Stimulated activated CD4-positive, alpha-beta T cell treated with anti-CD3 and anti-CD28 coated beads, Interleukin-15, amount 100 ng/mL, for 1 hour (primary cell): ENCODE measurements at places on chromosomes 3 and 15.

DNA sequence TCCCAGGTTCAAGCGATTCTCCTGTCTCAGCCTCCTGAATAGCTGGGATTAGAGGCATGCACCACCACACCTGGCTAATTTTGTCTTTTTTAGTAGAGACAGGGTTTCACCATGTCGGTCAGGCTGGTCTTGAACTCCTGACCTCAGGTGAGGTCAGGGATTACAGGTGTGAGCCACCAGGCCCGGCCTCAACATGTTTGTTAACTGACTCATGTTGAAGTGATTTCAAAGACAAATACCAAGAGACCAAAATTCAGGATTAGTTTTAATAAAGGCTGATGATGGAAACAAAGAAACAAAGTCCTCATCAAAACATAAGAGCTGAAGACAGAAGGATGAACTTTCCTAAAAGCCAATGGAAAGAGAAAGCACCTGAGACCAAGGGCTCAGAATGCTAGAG lies 36.5 kb downstream of the SLC12A6 start:
- no peak for DNase-seq

DNA sequence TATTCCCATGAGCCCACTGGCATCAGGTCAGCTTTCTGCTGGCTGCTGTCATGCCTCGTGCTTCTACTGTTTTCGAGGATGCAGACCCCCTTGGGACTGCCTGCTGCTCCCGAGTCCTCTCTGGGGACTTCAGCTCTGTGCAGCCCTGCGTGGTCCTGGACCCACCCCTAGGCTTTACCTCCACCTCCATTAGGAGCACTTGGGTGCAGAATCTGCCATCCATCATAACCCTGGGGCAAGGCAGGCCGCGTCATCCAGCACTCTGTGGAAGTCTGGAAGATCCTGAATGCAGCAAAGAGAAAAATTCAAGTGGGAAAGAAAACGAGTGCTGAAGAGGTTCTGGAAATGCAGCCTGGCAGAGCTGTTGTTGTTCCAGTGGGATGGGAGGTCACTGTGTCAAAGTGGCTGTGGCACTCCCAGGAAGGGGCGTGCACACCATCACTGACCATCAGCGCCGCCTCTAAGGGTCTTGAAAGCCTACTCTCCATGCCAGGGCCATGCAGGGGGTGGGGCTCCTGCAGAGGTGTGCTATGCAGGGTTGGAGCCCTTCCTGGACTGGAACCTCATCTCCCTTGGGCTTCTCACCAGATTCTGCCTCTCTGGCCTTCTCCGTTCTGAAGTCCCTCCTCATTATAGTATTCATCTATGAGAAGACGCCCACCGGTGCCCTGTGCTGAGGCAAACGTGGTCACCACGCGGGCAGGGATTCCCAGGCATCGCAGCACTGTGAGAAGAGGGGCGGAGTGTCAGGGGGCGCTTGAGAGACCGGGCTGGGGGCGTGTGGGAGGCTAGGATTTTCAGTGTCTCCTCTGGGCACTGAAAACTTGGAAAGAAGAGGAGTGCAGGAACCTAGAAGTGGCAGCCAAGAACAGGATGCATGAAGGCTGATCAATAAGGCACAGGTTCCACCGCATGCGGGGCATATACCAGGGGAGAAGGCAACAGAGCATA lies 12.5 kb downstream of the EPB42 start:
- DNase-seq, result no peak

DNA sequence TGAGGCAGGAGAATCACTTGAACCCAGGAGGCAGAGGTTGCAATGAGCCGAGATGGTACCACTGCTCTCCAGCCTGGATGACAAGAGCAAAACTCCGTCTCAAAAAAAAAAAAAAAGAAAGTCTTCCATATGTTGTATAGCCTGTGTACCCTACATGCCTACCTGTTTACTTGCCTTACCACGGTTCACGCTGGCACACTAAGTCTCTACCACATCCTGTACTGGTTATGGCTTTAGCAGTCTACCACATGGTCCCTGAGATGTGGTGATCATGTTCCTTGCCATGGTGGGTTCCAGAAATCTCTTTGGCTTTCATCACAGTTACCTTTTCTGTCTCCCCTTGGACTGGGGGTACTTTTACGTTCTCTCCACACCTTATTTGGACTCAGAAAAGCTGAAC lies 63.8 kb upstream of the TBC1D5 start:
- no peak for DNase-seq

GRCh38 chr15:58139989-58140522 lies 1.9 kb downstream of the AQP9 start:
- DNase-seq, result no peak

- DNase-seq, result no peak
These were observed 25.6 kb upstream of the ATP2B2 start for GRCh38 chr3:10531031-10531430.

DNA sequence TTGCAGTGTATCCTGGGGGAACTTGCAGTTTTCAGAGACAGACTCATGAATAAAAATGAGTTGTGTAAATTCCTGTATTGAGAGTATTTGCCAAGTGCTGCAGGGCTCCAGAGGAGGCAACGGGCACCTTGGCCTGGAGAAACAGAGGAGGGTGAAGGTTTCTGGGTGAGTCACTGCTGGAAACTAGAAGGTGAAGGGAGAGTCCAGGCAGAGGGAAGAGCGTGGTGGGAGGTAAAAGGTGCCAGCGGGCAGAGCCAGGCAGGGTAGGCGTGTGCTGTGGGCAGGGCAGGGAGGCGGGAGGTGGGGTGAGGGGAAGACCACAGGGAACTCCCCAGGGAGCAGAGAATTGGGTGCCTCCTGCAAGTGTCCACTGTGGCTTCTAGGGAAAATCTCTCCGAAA lies 120.8 kb downstream of the SLCO3A1 start:
- DNase-seq, result no peak

- DNase-seq, result no peak
These were observed 106.6 kb downstream of the ARPP21 start for GRCh38 chr3:35745802-35746484.

DNA sequence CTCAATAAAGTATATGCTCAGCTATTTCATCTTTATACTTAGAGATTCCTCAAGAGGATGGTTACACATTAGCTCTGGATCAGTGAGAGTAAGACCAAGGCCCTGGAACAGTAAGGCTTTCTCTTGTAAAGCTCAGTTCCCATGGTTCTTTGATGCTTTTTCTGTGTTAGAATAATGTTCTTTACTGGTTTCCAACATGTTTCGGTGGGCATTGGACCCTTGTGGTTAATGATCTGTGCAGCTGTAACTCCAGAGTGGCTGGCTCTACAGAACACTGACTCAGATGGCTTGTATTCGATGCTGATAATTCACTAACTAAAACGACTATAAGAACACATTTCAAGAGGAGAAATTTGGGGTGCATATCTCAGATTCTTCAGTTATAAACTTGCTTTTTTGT lies 114.7 kb downstream of the AKAP13 start:
- no peak for DNase-seq

GRCh38 chr15:59668556-59668955 lies 11.2 kb upstream of the GTF2A2 start:
- no peak for DNase-seq

DNA sequence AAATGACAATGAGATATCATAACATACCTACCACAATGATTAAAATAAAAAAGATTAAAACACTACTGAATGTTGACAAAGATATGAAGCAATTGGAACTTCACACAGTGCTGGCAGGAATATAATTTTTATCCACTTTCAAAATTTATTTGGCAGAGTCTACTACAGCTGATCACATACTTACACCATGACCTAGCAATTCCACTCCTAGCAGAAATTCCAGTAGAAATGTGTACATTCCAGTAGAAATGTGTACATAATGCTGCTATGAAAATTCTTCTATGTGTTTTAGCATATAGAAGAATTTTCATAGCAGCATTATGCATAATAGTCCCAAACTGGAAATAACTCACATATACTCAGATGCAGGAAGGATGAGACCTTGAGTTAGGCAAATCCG lies 43.5 kb downstream of the IFT57 start:
- DNase-seq, result no peak

DNA sequence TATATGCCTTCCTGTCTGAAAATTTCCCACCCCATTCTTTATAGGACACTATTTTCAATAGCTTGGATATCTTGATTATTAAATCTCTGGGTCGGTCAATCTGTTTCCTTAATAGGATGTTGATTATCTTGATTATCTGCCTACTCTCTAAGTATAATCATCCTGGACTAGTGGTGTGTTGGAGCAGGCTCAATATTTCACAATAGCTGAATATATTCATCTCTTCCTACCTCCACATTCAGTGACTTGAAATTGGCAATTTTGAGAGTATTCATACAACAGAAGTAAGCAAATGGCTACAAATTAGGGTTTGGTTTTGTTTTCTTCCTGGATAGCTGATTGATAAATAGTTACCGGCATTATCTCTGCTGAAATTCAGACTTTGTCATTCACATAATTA lies 1162.6 kb downstream of the ROBO1 start:
- DNase-seq, result no peak

- no peak for DNase-seq
These were observed 51.5 kb downstream of the TIMP4 start for GRCh38 chr3:12107071-12107713.

GRCh38 chr3:95228416-95228815 lies 1165.6 kb downstream of the NSUN3 start:
- DNase-seq, result no peak

DNA sequence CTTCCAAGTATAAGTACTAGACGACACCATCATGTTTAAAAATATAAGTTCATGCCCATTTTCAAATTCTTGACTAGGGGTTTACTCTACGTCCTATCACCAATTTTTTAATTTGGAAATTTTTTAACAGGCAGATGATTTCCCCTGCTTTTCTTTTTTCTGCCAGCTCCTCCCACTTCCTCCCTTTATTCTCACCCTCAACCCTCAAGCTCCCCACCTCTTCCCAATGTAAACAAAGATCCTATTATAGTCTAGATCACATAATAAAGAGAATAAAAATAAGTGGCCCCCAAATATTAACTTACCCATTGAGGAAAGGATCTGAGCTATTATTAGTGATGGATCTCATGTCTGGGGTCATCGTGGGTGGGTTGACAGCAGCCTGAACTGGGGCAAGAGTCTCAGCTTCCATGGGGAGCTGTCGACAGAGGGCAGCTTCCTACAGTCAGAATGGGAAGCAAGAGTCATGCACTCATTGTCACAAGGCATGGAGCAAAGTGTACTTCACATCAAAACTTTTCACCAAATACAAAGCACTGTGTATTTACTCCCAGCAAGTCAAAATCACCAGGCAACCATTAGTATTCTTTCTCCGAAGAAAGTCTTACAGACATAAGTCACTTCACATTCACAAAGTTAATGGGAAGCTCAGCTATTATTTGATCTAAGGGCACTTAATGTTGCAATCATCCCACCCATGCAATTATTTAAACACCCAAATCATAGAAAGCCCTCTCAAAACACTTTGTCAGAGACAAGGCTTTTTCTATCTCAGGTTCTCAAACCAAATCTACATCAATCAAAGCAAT lies 53.2 kb downstream of the TM4SF4 start:
- DNase-seq, result no peak

DNA sequence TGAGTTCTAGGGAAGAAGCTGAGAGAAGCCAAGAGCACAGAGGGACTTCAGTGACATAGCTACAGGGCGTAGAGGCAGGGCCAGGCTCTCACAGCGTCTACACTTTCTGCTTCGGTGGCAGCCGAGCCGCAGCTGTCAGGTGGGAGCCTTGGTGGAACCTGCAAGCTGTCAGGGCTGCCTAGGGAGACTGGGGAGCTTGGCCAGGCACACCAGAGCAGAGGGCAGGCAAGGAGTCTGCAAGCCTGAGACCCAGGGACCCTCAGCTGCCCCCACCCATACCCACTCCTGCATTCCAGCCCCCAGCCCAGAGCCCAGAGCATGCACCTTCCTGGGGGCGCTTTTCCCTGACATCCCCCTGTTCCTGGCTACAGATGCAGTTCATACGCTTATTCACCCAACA lies 13.4 kb upstream of the KLF15 start:
- no peak for DNase-seq

DNA sequence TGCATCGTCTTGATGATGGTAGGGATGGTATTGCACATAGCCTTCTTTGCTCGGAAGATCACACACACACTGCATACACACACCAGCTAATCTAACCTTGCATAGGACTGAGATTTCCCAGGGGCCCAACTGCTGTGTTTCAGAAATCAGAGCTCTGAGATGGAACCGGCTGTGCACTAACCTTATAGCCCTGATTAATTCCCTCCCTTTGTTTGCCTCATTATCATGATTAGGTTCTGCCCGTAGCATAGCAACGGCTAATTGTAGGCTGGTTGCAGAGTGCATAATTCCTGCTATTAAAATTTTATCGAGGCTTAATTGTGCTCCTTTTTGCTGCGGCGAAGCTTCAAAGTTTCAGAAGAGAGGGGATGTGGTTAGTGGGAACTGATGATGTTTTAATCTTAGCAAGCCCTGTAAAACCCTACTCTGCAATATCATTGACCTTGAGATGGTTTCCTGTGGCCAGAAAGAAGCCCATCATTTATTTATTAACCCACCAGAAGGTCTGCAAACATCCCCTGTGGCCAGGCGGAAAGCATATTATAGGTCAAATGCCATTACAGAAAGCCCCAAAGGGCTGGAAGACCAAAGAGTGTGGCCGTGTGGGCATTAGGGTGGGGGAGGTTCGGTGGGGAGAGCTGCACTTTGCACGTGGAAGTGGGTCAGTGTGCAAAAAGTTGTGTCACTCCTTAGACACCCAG lies 56.2 kb upstream of the GLCE start:
- DNase-seq, result no peak

- no peak for DNase-seq
These were observed 6.9 kb upstream of the MEX3B start for GRCh38 chr15:82052751-82053150.

GRCh38 chr3:99895703-99896441 lies 78.2 kb downstream of the CMSS1 start:
- no peak for DNase-seq

DNA sequence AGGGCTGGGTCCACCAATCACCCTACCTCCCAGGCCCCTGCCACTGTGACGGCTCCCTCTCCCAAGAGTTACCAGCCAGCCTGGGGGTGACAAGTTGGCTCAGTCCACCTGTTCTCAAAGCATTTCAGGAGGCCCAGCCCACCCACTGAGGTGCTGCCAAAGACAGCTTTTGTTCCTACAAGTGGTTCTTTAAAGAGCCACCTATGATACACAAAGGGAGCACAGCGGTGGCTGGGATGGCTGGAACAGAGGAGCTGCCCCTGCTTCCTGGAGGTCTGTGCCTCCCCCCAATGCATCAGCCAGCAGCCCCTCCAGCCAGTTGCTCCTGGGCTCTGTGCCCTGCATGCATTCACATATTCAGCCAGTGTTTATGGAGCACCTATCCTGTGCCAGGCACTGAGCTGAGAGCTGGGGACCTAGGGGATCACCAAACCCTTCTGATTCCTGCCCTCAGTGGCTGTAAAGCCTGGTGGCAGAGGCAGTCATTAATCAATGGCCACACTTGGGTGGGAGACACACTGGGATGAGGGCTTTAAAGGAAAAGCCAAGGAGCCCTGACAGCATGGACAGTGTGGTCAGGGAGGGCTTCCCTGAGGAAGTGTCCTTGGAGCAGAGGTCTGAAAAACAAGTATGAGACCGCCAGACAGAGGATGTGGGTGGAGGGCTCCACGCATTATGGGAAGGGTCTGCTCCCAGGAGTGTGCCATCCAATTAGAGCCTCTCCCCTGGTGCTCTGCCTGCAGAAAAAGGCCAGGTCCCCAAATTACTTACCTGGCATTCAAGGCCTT lies 107.1 kb upstream of the LINGO1 start:
- no peak for DNase-seq

- no peak for DNase-seq
These were observed 71.5 kb downstream of the ZMAT3 start for GRCh38 chr3:179000144-179000543.
